ENCODE measurements at places on chromosomes 5 and 9.

DNA sequence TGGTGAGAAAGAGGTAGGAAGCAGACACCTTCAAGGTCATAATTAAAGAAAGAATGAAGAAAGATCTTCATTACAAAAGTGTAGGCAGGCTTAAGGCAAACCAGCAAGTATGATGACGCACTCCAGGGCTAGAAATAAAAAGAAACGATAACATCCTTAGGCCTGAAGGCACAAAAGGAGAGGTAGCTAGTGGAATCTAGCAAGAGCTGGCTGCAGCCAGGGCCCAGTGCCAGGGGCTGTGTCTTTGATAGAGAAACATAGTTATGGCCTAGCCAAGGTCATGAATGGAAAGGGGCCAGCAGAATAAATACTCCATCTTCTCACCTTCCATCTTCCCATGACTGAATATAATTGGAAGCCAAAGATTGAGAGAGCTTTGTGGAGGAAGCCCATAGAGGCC is 6.8 kb upstream of the SH3TC2 start:
- no peak for ATAC-seq

- ATAC-seq, result no peak
These were observed 97.3 kb downstream of the ZNF462 start for GRCh38 chr9:106960258-106960657.

DNA sequence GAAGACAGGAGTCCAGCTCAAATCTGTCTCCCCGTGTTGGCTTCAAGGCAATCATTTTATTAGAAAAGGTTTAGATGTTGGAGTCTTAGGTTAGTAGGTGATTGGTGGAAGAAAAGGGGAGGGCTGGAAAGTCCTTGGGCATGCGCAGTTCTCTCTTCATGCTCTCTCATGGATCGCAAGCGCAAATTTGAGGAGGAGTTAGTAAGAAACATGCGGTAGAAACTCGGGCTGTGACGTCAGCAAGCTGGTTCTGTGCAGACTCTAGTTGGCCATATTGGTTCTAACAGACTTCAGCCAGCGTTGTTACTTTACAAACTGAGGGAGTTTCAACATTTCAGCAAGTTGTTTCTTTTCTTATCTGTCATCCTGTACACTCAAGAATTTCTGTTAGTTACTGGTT is 392.2 kb downstream of the CDK5RAP2 start:
- ATAC-seq, result no peak

DNA sequence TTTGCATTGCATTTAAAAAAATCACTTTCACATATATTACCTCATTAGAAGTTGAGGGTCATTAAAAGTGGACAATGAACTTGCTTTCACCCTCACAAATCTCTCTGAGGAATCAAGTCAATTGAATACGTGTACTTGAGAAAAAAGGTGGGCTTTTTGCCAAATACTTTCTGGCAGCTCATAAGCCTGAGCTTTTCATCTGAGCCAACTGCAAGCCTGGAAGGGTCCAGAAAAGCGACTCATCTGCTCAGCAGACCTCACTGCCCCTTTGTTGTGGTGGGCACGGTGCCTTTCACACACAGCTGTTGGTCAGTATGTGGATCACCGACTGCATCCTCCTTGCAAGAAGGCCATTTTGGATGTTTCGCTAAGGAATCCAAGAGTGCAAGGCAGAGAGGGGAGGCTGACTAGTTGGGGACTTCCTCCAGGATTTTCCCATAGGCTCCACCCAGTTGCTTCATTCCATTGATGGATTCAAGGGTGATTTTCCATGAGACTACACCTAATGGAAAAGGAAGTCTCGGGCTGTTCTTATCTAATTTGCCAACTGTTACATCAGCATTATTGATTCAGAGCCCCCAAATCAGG is 564.7 kb downstream of the PDE4D start:
- peak; percentile 85 for ATAC-seq

- peak; percentile 55 for ATAC-seq
These were observed 157.8 kb upstream of the PRR16 start for GRCh38 chr5:120306303-120306702.

GRCh38 chr5:61268871-61269270 is 63.2 kb upstream of the ZSWIM6 start:
- no peak for ATAC-seq

GRCh38 chr5:176362233-176362490 is 598 bp upstream of the KIAA1191 start:
- ATAC-seq, result no peak

- no peak for ATAC-seq
These were observed 27.3 kb downstream of the FOXI1 start for GRCh38 chr5:170132976-170133448.

DNA sequence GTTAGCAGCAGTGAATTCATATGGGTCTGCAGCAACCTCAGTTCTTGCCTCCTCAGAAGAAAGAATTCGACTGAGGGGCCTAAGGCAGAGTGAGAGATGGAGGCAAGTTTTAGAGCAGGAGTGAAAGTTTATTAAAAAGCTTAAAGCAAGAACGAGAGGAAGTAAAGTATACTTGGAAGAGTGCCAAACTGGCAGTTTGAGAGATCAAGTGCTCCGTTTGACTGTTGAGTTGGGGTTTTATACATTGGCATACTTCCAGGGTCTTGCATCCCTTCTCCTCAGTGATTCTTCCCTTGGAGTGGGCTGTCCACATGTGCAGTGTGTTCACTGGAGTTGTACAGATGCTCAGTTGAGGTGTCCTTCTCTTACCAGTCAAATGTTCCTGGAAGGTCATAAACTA is 203.6 kb downstream of the SPATA31D1 start:
- no peak for ATAC-seq

GRCh38 chr9:117340422-117340821 is 74.4 kb downstream of the ASTN2 start:
- no peak for ATAC-seq

GRCh38 chr5:112563169-112563826 is 144.2 kb upstream of the EPB41L4A start:
- no peak for ATAC-seq

DNA sequence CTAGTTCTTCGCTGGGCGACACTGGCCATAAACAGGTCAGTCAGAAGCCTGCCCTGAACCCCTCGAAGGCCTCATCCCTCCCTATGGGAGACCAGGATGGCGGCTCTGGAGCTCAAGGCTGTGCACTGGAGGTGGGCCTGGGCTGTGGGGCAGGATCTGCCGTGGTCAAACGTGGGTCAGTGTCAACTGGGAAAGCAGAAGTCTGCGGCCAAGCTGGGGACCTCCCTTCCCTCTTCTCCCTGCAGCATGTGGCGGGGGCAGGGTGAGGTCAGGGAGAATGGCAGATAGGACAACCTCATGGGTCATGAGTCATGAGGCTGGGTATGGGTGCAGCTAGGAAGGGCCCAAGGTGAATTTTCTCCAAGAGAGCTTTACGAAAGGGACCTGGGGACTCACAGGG is 132.9 kb downstream of the RXRA start:
- no peak for ATAC-seq

GRCh38 chr5:74738406-74738805 is 28.5 kb downstream of the GFM2 start:
- ATAC-seq, result no peak

DNA sequence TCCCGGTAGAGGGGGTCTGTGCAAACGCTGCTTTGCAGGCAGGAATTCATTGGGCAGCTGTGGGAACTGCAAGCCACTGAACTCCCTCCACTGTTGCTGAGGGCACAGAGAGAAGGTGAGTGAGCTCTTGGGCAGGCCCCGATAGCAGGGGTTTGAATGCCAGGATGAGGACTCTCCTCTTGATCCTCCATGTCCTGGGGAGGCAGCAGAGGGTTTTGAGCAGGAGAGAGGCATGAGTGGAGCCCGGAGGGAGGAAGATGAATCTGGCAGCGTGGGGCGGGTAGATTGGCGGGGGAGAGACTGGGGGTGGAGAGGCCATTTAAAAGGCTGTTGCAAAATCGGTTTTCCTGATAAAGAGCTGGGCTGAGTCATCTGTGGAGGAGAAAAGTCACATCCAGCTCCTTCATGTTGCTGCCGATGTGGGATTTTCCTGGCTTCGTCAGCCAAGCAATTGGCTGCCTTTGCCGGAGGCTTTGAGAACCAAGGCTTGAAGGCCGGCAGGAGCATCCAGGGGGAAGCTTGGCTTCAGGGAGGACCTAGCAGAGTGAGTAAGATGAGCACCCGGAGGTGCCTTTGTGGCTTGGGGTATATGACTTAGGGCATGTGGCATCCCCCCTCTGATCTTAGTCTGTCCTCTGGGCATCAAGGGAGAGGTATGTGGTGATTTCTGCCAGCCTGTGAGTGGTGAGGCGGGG is at the start of gene SYNPO:
Gene SYNPO, plus strand, starts transcription at position 350 of the 695 bp plus-strand sequence. CDS start 7,616 bp downstream, outside the sequence.
- peak; percentile 24 for ATAC-seq

- ATAC-seq, result no peak
These were observed 91.3 kb upstream of the OTULINL start for GRCh38 chr5:14490309-14490711.

DNA sequence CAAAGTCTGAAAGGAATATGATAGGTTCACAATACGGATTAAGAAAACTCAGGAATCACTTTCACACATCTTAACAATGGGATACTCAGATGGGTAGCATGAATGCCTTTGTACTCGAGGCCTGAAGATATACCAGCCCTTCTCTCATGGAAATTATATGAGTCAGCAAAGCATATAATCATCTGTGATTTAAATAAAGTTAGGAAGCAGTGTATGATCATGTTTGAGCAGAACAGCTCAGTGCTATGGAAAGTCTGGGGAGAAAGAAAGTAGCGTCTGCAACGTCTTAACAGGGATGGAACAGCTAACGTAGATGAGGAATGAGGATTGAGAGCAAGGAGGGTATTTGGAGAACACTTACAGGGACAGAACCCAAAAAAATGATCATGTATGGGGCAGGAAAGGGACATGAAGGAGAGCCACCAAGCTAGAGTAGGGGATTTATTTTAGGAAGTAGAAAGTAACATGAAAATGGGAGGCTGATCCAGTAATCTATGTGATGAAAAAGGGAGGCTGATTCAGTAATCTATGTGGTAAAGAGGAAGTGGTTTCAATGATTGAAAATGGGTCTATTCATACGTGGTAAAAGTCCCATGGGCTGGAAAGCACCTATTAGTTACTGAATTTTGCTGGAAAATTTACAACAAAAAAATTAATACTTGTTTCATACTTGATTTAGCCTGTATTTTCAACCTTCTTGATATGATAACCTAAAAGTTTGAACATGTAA is 85.9 kb downstream of the GNA14 start:
- no peak for ATAC-seq

- ATAC-seq, result no peak
These were observed 65.3 kb upstream of the PPP1R26 start for GRCh38 chr9:135414293-135414692.

- ATAC-seq, result no peak
These were observed 104.6 kb downstream of the ELAVL2 start for GRCh38 chr9:23721466-23721865.

- ATAC-seq, result no peak
These were observed 5.9 kb downstream of the FCN2 start for GRCh38 chr9:134886413-134886913.
